Pancreas (tissue), 10 donors: ENCODE measurements at places on chromosomes 3 and 15. TPM values are rescaled to one million over a fixed set of nuclear protein-coding genes. Genes with fewer than 3 reads are reported as not detected.

The LDHAL6B gene
- total RNA-seq, result not detected

The CPB1 gene
- total RNA-seq, result 21,832 TPM

The ADAMTSL3 gene
- 12.1 TPM for total RNA-seq

The MAP1A gene
- 3.1 TPM for total RNA-seq

The IL17RC gene
- 19.8 TPM for total RNA-seq

The MESP2 gene
- total RNA-seq, result 0.16 TPM

The TP63 gene
- 0.06 TPM for total RNA-seq
